Central memory CD4-positive, alpha-beta T cell (primary cell): ENCODE measurements at places on chromosomes 1 and 21.
A peak's percentile ranks its signal among the peaks of the same experiment; 100 is the strongest.

- no peak for DNase-seq
These were observed 18.9 kb downstream of the CAPN2 start for GRCh38 chr1:223731133-223731770.

DNA sequence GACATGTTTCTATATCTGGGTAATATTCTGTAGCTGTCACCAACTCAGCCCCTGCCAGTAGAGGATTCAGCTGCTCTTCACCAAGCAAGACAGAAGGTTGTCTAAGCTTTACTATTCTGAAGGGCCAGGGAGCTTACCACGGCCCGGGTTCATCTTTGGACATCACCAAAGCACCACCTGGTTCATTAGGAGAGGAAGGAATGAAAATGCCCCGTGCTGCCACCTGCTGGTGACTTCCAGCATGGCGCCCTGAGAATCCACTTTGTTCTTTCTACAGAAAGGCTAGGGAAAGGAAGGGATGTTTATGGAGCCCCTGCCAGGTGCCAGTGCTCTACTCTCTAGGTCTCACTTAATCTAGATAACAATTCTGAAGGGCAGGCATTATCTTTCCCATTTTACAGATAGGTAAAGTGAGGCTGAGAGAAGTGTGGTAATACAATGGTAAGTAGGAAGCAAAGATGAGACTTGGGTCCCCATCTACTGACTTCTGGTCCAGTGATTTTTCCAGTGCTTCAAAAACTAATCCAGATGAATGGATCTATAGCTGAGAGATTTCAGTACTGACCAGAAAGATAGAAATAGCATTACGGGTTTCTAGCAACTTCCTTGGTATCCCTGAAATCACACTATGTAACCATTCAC is 79.5 kb downstream of the BEND5 start:
- peak; percentile 10 for DNase-seq

GRCh38 chr1:227869851-227870305 is 54.4 kb downstream of the PRSS38 start:
- no peak for DNase-seq

- DNase-seq: no peak
These were observed 208.9 kb upstream of the C1orf174 start for GRCh38 chr1:4108758-4109627.

DNA sequence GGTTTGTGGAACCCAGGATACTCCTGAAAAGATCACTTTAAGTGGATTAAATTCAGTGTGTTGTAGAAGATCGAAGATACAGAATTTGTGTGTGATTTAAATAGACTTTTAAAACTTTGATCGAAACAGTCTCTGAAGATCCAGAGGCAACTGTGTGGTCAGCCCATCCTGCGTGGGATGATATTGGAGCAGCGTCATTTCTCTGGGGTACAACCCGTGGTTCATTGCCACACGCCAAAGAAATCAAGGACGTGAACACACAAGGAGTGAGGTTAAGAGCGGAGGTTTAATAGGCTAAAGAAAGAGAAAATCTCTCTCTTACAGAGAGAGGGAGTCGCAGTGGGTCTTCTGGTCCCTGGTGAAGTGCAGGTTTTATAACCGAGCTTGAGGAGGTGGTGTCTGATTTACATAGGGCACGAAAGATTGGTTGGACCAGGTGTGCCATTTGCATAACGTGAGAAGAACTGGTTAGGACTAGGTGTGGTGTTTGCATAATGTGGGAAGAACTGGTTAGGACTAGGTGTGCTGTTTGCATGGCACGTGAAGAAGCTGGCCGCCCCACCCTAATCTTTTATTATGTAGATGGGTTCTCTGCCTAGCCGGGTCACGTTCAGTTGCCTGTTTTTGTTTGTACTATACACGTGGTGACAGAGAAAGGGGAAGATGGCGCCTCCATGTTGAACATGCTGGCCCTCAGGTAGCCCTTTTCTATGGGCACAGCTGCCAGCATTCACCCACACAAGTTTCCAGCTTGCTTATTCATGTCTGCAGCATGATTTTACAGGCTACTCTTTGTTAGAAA is 82.3 kb downstream of the ADSS2 start:
- no peak for DNase-seq

- DNase-seq: no peak
These were observed 133.4 kb downstream of the LHX4 start for GRCh38 chr1:180363246-180363995.

GRCh38 chr1:11373895-11374747 is 101.1 kb downstream of the UBIAD1 start:
- no peak for DNase-seq

DNA sequence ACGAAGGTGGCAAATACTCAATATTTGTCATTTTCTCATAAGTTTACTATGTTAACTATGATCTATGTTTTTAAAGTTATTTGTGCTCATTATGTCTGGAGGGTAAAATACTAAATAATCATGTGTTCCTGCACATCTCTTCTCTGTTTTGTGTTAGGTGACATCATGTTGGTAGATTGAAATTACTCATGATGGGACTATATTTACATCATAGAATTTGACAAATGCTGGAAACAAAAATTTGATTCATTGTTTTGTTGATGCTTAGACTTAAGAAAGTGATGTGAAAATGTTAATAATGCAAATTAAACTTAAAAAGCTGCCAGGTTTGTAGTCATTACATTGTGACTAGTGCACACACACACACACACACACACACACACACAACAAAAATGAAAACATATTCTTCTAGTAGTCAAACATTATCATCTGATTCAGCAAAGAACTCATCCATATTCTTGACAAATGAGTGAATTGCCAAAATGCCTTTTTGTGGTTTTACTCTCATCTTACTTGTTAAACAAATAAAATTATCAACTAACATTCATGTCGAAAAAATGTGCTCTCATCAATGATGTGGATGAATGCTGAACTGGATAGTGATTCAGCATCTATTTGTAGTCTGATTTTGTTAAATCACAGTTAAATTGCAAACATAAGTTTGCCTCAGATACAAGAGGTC is 870.7 kb downstream of the BRINP3 start:
- no peak for DNase-seq

DNA sequence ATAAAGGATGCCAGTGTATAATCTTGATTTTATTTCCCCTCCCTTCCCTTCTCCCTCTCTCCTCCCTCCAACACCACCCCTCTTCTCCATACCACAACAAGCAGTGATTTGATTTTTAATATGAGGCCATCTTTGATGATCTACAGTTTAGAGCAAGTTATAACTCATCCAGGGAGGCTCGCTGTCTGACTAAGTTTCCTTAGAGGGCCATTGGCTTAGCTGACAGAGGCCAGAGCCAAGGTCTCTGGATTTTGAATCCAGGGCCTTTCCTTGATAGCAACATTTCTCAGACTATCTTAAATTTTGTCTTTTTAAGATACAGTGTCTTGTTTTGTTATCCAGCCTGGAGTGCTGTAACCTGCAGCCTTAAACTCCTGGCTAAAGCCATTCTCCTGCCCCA is 431.0 kb upstream of the USP24 start:
- DNase-seq: no peak

DNA sequence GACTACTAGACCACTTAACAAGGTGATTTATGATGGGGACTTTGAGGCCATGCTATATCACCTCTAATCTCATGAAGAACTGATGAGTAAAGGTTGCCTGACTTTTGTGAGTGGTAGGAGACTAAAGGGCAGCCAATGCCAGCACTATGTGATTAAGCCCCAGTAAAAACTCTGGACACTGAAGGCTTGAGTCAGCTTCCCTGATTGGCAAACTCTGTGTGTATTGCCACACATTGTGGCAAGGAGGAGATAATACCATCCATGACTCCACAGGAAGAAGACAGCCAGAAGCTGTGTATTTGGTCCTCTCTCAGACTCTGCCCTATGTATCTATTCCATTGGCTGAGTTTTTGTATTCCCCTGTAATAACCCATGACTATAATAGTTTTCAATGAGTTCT is 413.3 kb upstream of the ZRANB2 start:
- DNase-seq: no peak

- DNase-seq: no peak
These were observed 198.5 kb upstream of the FMN2 start for GRCh38 chr1:239893127-239893731.
